ENCODE measurements at places on chromosomes 1 and 21.

- no peak for DNase-seq
These were observed 3.9 kb downstream of the KDF1 start for GRCh38 chr1:26956321-26956720.

DNA sequence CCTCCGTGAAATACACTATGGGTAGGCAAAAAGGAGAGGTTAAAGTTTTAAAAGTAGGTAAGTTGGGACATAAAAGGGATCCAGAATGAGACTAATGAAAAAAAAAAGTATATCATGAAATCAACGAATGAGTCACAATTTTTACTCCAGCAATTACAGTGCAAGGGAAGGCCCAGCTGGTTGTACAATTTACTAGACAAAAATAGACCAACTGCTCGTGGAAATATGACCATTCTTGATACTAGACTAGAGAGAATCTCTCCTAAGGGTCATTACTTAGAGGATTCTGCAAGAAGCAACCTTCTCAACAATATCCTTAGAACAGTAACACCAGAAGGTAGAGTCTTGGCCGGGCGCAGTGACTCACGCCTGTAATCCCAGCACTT lies 55.1 kb upstream of the EFHD2 start:
- DNase-seq = no peak

- DNase-seq = no peak
These were observed 133.9 kb downstream of the LMX1A start for GRCh38 chr1:165222580-165222979.

DNA sequence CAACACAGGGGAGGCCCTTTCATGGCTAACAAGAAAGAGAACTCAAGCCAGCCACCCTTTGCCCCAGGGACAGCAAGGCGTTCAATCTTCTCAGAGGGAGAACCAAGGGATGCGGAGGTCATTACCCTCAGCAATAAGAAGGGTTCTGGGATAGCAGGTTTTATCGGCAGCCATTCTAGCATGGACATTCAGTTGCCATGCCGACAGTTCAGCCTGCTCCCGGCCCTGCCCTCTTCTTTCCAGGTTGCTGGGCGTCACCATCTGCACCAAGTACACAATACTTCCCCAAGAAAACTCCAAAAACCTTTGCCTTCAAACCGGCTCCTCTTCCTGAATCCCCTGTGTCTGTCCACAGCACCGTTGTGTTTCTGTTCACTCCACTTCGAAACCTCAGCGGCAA lies 47.1 kb downstream of the SYT2 start:
- no peak for DNase-seq

DNA sequence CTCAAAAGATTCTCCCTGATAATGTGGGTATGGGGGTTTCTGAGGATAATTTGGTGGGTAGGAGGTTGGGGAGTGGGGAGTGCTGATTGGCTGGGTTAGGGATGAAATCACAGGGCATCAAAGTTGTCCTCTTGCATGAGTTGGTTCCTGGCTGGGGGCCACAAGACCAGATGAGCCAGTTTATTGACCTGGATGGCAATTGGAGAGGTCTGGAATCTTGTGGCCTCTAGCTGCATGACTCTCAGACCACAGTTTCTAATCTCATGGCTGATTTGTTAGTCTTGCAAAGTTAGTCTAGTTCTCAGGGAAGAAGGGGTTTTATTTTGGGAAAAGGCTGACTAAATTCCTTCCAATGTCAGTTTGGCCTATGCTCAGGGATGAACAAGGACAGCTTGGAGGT lies 3.3 kb upstream of the GBP1 start:
- DNase-seq = no peak

- DNase-seq = no peak
These were observed 97.1 kb downstream of the FASLG start for GRCh38 chr1:172756024-172756423.

- no peak for DNase-seq
These were observed 21.3 kb upstream of the RNU1-4 start for GRCh38 chr1:16718908-16719533.

- no peak for DNase-seq
These were observed 93.3 kb downstream of the DDX20 start for GRCh38 chr1:111848852-111849545.

DNA sequence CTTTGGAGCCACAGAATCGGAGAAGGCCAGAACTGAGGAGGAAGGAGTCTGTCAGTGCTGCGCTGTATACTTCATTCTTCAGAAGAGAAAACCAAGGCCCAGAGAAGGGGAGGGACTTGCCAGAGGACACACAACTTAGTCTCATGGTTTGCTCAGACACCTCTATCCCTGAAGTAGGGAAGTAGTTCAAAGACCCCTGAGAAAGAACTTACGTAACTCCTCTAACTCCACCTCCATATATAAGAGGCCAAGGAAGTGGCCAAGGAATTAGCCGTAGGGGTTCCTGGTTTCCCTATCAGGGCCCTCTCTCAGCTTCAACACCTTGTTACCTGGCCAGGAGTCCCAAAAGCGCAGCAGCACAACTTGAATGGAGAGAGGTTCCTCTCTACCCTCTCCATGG lies 580 bp upstream of the NECTIN4 start:
- no peak for DNase-seq

DNA sequence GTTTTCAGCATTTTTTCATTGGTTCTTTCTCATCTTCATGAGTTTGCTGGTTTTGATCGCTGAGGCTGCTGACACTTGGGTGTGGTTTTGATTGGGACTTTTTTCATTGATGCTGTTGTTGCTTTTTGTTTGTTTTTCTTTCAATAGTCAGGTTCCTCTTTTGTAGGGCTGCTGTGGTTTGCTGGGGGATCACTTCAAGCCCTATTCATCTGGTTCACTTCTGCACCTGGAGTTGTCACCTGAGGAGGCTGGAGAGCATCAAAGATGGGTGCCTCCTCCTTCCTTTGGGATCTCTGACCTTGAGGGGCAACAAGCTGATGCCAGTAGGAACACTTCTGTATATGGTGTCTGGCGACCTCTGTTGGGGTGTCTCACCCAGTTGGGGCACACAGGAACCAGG lies 1279.9 kb upstream of the TMPRSS15 start:
- no peak for DNase-seq

- DNase-seq = no peak
These were observed 167.4 kb downstream of the TNFSF18 start for GRCh38 chr1:172883387-172883791.

DNA sequence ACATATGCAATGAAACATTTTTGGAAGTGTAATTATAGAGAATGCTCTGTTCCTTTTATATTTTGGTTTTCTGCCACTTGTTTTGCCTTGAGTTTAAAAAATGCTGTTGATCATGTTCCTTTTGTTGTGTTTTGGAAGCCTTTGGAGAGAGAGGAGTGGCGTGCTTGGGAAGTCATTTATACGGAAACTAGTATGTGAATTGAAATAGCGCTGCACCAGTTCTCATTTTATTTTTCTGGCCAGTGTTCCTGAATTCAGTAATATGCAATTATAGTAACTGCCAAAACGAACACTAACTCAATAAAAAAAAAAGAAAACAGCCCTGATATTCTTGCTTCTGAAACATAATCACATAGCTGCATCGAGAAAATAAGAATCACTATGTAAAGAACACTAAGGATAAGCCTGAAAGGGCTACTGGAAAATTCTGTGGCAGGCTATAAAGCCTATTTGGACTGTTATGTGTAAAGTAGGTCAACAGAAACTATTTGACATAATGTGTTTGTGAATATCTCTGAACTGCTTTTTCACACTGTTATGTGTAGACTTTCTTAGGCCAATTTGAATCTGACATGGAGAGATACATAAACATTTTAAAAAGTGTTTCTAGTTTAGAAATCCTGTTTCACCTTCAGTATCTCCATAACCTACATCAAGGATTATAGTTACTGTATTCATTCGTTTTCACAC lies 742.0 kb downstream of the KCNT2 start:
- no peak for DNase-seq

- DNase-seq = no peak
These were observed 316.0 kb upstream of the VAMP3 start for GRCh38 chr1:7454895-7455784.

- DNase-seq = no peak
These were observed 13.4 kb upstream of the OLFML3 start for GRCh38 chr1:113965703-113966412.

- DNase-seq = no peak
These were observed 38.5 kb downstream of the EIF2D start for GRCh38 chr1:206573762-206574161.

- DNase-seq = no peak
These were observed 533.8 kb upstream of the TMPRSS15 start for GRCh38 chr21:18937337-18937736.

DNA sequence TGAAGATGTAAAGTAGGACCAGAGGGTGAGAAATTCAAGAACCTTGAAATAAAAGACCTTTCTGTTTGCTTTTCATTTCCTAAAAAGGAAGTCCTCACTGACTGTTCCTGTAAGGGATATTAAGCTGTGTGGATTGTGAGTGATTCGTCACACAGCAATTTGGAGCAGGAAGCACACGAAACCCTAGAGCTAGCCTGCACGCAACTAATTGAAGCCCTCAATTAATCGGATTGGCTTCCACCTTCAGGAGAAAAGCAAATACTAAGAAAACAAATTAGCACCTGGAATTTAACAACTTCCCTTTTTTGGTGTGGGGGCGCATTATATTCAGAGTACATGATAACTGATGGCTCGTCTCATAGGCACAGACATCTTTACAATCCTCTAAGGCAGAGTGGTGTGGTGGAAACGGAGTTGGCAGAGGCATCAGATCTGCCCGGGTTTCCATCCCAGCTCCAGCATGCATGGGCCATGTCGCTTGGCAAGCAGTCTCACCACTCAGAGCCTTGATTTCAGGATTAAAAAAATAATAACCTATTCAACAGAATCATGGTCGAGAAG lies 95.2 kb downstream of the KCNJ15 start:
- DNase-seq = no peak

DNA sequence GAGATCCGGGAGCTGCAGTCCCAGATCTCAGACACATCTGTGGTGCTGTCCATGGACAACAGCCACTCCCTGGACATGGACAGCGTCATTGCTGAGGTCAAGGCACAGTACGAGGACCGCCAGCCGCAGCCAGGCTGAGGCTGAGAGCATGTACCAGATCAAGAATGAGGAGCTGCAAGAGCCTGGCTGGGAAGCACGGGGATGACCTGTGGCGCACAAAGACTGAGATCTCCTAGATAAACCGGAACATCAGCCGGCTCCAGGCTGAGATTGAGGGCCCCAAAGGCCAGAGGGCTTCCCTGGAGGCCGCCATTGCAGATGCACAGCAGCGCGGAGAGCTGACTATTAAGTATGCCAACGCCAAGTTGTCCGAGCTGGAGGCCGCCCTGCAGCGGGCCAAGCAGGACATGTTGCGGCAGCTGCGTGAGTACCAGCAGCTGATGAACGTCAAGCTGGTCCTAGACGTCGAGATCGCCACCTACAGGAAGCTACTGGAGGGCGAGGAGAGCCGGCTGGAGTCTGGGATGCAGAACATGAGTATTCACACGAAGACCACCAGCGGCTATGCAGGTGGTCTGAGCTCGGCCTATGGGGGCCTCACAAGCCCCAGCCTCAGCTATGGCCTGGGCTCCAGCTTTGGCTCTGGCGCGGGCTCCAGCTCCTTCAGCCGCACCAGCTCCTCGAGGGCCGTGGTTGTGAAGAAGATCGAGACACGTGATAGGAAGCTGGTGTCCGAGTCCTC lies 25.5 kb downstream of the ETV3L start:
- no peak for DNase-seq

DNA sequence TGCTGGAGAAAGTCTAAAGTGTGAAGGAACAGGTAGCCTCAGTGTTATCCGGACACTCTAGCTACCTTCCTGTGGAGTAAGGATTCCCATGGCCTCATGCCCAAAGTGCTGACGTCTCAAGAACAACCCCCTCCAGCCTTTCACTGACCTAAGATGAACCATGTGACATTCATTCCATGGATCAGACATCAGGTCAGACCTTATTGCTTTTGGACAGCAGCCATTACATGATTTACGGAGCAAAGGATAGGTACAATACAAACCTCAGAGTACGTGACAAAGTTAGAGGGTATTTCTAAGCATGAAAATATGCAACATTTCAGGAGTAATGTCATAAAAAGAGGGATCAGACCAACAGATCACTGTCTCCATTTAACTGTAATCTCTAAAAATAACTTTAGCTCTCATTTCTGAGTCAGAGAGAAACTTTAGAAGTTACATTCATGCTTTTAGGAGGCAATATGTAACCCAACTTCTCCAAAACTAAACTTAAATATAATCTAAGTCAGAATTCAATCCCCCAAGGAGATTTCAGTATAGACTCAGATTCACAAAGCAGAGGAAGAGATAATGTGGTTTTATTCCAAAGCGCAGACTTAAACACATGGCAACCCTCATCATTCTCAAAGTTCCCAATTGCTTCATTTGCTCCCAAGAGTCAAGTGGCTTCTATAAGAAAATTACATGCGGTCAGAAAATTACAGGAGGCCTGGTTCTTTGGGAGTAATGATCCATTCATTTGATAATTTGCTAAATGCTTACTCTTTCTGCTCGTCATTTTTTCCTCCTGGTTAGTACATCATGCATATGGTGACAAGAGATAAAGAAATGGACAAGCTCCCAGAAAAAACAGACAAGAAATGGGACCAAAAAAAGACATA lies 280.4 kb downstream of the SETD4 start:
- DNase-seq = no peak

DNA sequence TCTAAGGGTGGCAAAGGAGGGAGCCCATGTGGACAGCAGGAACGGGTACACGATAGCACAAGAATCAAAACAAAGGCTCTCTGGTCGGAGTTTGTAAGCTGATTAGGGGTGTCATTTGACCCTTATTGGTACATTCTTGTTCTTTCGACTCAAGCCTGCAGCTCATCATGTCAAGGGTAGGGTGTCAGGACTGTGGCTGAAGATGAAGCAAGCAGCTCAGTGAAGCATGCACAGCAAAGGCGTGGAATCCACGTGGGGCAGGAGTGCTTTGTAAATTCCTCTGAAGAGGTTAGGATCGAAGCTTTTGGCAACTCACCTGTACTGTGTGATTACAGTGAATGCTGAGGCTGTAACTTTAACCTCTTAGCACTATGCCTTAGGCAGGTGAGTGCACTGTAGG lies 4.7 kb upstream of the ABCB10 start:
- DNase-seq = no peak

GRCh38 chr1:175186433-175187160 lies 6.0 kb downstream of the KIAA0040 start:
- no peak for DNase-seq

- no peak for DNase-seq
These were observed 79.5 kb downstream of the LRRC8C start for GRCh38 chr1:89712420-89712819.

- no peak for DNase-seq
These were observed 24.8 kb upstream of the EPS15 start for GRCh38 chr1:51543858-51544257.

DNA sequence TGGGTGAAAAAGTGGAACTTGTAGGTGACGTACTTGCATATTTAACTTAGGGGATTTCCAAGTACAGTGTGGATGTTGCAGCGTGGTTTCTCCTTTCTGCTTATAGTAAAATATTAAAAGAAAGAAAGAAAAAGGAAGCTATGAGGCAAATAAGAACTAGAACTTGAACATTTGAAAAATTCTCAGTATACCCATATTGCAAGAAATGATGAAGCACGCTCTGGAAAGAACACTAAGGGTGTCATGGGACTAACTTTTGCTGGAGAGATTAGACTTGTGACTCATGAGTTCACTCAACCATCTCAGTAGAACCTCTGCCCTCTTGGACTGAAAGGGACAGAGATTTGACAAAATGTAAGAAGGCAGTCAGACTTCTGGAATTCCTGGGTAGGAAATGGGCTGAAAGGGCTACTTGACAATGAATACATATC lies 704.5 kb upstream of the ADGRL4 start:
- no peak for DNase-seq

GRCh38 chr1:194447636-194448035 lies 1261.2 kb upstream of the B3GALT2 start:
- DNase-seq = no peak

Data from stimulated activated CD4-positive, alpha-beta T cell treated with anti-CD3 and anti-CD28 coated beads, TNF-alpha, amount 100 ng/mL, for 24 hours (primary cell).